A549 treated with Hydrocortisone at 1 μM for 4 hours (cell line): ENCODE measurements at places on chromosomes 5 and 9. TPM values are rescaled to one million over a fixed set of nuclear protein-coding genes. Genes with fewer than 3 reads are reported as not detected.

The IFNK gene
- total RNA-seq = 0.09 TPM in 1 of 5 replicates, not detected in the others

The ADGRD2 gene
- total RNA-seq = not detected in 5 replicates

The CATSPER3 gene
- 0.22 to 0.56 TPM (median 0.34 TPM) in 5 replicates for total RNA-seq

The MEF2C gene
- total RNA-seq = 0.02 to 0.03 TPM (median 0.03 TPM) in 3 of 5 replicates, not detected in the others
